ENCODE measurements at places on chromosomes 12 and 14. TPM values are rescaled to one million over a fixed set of nuclear protein-coding genes. Genes with fewer than 3 reads are reported as not detected.

Gene KLRG1
- 0.97 TPM for total RNA-seq

Gene RNASE1
- total RNA-seq: 387 TPM

Gene NDRG2
- 3.1 TPM for total RNA-seq

Gene C14orf39
- 0.24 TPM for total RNA-seq

Gene MIS18BP1
- 26.7 TPM for total RNA-seq

Gene DUSP6
- 216 TPM for total RNA-seq

Gene FAM186B
- 0.12 TPM for total RNA-seq

Gene CISTR
- total RNA-seq: not detected

Gene ART4
- 0.29 TPM for total RNA-seq

Gene CCDC198
- total RNA-seq: 2.3 TPM

Gene TAS2R50
- 0.15 TPM for total RNA-seq

Gene TRAF3
- total RNA-seq: 27.3 TPM

Gene GLIPR1L1
- total RNA-seq: not detected

Gene PA2G4
- total RNA-seq: 113 TPM

Gene SYNE3
- total RNA-seq: 5.8 TPM

Gene ASPG
- total RNA-seq: not detected

Gene MED13L
- total RNA-seq: 54.6 TPM

Gene PPP1R3E
- total RNA-seq: 1.3 TPM

Gene LALBA
- not detected for total RNA-seq

Gene PXN
- total RNA-seq: 279 TPM

Gene DNAH10
- not detected for total RNA-seq

Gene SPRING1
- total RNA-seq: 33.8 TPM

Gene VRTN
- not detected for total RNA-seq

Gene GPR84
- not detected for total RNA-seq

Gene SLC39A5
- total RNA-seq: not detected

Gene TAPBPL
- total RNA-seq: 32.8 TPM

Gene TAS2R42
- not detected for total RNA-seq

Gene AQP5
- not detected for total RNA-seq

Gene GPR135
- total RNA-seq: 0.97 TPM

Gene ALX1
- not detected for total RNA-seq

Gene APOLD1
- total RNA-seq: 31.4 TPM

Gene DTD2
- total RNA-seq: 18.0 TPM

Gene SSTR1
- total RNA-seq: 0.63 TPM

Gene HOTAIR
- total RNA-seq: 0.12 TPM

Gene PTPRO
- not detected for total RNA-seq
